ENCODE measurements at places on chromosomes 11 and 22.

DNA sequence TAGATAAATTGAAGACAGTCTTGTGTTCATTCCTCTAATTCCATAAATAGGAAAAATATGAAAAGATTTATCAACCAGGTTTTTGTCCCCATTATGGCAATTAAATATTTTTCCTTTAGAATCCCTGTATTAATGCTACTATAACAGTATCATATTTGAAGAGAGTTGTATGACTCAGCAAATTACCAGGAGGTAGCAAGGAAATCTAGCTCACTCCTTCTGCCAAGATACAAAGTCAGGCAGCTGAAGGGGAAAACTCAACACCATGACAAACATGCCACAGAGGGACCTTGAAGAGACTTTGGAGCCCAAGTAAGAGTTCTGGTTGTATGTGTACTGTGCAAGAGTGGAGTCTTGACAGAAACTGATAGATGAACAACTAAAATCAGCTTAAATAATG is 143.3 kb downstream of the GUCY1A2 start:
- DNase-seq = peak; percentile 2

DNA sequence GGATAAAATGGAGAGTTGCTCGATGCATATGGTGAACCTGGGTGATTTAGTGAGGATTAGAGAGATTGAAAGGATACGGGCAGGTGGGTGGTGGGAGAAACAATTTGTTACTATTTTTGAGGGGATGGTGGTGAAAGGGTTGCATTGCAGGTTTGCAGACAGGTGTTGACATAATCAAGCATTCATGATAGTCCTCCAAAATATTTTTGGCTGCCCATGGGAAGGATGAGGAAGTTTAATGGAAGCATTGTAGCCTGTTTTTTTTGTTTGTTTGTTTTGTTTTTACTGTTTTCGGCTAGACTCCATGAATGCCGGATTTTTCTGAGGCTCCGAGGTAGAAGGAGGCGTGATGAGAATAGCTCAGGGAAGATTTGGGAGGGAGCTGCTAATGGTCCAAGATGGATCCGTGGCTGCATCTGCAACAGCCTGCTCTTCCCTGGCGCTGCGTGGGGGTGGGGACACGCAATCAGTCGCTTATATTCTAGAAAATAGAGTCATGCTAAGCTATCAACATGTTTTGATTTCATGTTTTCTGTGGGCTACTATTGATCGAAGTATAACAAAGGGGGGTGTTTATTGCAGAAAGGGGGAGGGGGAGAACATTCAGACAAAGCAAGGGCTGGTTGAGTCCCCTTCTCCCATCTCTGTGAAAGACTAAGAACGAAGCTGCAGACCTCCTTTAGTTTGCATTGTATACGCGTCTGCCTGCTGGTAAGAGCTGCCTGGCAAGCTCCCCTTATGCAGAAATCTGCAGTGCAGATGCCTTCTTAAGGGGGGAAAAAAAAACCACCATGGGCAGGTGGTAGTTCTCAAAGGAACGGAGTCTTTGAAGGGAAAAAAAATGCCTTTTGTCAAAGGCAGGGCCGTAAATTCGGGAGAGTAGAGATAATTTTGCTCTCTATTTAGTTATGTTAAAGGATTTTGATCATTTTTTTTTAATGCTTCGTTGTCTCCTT is 1.0 kb downstream of the RTN3 start:
- no peak for DNase-seq

DNA sequence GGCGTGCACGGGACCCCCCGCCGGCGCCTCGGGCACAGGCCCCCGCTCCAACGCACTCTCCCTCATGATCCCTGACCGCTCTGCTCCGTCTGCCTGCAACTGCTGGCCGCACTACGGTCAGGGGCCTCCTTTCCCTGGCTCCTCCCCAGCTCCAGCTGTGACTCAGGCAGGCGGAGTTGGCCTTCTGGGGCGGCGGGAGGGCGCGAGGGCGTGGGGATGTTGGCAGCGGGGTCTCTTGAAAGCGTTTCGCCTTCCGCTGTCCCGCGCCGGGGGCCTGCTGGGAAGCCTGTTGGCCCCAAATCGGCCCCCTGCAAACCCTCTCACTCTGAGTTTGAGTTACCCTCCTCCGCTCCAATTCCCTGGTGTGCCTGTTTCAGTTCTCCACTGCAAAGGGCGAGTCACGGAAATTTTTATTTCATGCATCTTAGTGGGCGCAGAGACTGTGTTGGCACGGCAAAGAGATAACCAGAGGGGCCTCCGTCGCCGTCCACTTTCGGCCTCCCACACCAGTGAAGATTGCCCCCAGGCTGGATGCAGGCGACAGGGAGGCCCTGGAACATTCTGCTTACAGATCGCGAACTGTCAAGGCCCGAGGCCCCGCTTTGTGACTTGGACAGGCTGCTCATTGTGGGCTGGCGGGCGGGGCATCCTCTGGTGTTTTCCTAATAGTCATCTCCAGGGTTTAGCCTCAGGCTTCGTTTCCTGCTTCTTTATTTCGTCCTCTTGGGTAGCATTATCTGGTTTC is at the start of gene CAVIN3:
CAVIN3 (minus strand) TSS at position 91 of the 745 bp plus-strand sequence; CDS start at position 66, 25 bp downstream.
- DNase-seq = peak; percentile 90

DNA sequence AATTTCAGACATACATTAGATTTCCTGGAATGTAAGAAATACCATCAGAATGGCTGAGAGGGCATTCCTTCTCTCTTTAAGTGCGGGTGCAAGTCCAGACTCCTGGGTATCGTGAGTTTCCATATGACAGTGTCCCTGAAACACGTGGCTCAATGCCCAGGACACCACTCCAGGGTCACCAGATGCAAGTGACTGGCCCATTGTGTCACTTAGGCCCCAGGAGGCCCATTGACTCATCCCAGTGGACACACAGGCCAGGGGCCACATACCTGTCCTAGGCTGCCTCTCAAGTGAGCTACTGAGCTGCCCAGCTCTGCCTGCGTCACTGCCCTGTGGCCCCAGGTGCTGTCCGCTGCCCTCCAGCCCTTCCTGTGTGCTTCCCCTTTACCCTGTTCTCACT is 18.5 kb downstream of the FBLN1 start:
- no peak for DNase-seq

DNA sequence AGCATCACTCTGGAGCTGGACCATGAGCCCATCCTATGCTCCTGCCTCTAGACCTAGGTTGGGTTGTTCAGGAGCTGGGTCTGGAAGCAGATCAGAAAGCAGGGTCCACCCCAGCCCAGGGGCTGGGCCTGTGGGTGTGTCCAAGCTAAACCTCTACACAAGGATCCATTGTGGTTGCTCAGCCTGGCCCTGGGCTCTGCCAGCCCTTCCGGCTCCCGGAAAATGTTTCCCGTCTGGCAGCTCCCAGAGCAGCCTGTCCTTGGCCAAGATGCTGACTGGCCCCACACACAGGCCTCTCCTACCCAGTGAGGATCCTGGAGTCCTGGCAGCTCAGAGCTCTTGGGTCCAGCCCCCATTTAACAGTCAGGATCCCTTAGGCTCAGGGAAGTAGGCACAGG is 35.3 kb upstream of the FCHSD2 start:
- DNase-seq = no peak

DNA sequence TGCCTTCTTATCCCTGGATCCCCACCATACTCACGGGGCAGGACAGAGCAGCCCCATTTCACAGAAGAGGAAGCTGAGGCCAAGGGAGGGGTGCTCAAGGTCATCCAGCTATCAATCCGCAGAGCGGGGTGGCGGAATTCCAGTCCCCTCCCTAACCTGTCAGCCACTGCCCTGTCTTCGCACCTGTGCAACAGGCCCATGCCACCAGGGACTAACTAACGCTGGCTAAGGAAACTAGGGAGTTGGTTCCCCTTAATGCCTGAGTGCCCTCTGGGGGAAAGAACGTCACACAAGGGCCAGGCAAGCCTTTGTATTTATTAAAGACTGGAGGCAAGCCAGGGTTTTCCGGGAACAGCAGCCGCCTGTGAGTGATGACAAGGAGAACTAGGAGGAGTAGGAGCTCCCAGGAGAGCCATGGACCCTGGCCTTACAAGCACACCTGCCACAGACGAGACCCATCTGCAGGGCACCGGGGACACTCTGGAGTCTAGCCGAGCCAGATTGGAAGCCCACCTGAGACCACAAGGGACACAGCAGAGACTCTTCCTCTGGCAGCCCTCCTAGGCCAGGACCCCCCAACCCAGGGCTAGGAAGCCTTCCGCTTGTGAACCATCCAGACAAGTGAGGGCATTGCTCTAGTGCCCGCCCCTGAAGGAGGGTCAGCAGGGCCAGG is 64.4 kb downstream of the MYH9 start:
- DNase-seq = peak; percentile 69

- DNase-seq = no peak
Measured at GRCh38 chr11:72247584-72247983, 3.6 kb upstream of the PHOX2A start.

DNA sequence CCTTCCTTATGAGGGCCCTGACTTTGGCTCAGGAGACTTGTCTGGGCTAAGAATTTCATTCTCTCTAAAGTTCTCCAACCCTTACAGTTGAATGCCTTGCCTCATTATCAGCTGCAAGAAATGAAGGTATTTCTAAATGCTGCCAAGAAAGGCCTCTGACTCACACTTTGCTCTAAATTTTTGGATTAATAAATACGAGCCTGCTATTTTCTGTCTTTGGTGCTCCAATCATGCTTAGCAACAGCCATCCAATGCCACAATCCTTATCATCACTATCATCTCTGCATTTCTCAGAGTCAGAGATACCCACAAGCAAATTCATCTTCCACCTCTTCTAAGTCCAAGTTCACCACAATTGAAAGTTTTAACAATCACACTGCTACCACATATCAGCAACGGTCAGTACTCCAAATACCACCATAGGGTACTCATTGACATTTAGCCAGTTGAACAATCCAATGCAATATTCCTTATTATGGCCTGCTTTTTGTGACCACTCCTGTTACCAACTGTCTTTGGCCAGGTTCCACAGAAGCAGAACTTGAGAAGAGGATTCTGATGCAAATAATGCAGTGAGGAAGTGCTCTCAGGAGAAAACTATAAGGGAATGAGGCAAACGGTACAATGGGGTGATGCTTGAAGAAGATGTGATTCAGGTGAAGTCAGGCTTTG is 5.7 kb downstream of the PATE2 start:
- DNase-seq = peak; percentile 47

DNA sequence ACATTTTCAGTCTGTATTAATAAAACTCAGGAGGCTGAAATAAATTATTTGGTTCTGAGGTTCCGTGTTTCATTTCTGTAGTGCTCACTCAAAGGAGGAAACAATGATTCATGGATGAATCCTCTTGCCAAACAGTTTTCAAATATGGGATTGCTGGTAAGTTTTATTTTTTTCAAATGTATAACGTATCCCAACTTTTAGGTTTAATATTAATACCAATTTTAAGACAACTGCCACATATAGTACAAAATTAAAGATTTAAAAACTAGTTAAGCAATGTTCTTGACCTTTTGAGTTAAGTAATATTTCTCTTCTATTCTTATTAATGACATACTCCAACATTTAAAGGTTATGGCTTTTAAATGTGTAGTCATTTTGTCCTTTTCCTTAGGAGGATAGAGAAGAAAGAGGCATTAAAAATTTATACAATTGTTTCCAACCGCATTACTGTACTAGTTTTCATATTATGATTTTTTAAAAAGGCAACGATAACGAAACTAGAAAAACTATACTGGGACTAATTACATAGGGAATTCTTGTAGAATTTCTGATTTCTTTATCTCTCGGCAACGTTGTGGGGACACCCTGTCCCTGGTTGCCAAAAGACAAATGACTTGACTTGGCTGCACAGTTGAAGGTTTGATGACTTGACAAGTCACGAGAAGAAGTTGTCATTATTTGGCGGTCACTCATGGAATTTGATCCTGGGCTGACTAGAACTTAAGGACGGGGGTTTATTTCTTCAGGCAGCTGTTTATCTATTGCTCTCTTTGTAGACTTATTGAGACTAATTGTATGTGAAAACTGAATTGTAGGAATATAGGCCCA is 69.1 kb upstream of the ADSL start:
- peak; percentile 13 for DNase-seq

DNA sequence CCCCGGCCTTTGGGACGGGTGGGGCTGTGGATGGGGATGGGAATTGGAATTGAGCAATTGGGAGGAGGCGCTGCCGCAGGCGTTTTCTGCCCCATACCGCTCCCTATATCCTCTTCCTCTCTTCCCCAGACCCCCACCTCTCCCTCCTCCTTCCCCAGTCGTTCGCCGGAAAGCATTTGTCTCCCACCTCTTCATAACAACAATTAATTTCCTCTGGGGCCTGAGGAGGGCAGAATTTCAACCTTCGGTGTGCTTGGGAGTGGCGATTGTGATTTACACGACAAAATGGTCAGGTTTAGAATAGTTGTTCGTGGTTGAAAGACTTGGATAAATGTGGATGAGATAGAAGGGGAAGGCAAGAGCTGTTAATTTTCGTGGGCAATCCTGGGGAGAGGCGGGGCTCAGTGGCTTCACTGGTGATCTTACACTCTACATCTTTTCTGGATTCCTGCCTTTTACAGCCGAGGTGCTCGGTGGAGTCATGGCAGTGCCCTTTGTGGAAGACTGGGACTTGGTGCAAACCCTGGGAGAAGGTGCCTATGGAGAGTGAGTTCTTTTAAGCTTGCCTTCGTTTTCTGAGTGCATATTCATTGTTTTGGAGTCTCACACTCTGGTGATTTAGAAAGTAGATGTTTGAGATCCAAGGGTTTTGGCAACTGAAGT is 1.5 kb downstream of the CHEK1 start:
- peak; percentile 94 for DNase-seq

DNA sequence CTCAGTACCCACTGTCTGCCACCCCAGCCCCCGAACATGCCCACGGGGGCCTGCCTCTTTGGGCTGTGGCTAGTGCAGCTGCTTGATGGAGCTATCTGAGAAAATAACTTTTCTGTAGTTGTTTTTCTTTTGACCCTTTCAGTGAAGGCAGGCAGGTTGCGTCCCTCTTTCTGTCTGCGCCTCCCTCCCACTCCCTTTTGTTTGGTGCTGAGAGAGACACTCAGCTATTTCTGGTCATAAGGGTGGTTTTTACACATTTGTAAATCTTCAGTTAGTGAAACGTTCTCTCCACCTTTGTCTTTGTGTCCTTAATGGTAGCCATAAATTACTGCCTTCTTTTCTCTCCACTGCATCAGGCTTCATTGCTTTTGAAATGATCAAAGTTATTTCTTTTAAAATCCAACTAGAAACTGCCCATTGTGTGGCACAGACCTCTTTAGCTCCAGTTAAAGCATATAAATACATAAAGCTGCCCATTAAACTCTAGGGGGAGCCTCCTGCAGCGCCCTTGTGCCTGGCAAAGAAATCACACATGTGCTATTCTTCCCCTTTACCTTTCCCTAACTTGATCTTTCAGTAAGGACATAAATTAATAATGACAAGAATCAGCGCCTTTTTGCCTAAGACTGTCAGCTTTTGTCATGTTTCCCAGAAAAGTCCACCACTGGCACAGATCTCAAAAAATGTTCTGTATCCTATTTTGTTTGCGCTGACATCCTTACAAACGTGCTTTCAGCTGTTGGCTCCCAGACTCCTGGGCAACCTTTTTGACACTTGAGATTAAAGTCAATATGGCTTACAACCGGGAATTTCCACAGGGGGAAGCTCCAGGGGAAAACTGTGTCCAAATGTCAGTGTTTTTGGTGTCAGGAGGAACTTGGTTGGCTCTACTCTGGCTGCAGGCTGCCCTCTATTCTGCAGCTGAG is 1.7 kb upstream of the SCUBE2 start:
- no peak for DNase-seq

- DNase-seq = peak; percentile 27
Measured at GRCh38 chr11:78281511-78281910, 92.8 kb downstream of the USP35 start.

Measured in fibroblast of skin of scalp (primary cell).